Omental fat pad (tissue), 4 donors: ENCODE measurements at places on chromosomes 2 and 18. TPM values are rescaled to one million over a fixed set of nuclear protein-coding genes. Genes with fewer than 3 reads are reported as not detected.

KLHL30 gene
- total RNA-seq, result 0.36 TPM

RNF144A gene
- 13.7 TPM for total RNA-seq

STK11IP gene
- total RNA-seq, result 16.8 TPM

RNF152 gene
- total RNA-seq, result 11.7 TPM

OR6B2 gene
- not detected for total RNA-seq

MCEE gene
- total RNA-seq, result 5.3 TPM

GREB1 gene
- total RNA-seq, result 12.4 TPM

DSG4 gene
- total RNA-seq, result 0.19 TPM

COMMD1 gene
- total RNA-seq, result 40.8 TPM

PCARE gene
- 0.09 TPM for total RNA-seq

UGT1A5 gene
- total RNA-seq, result not detected

GEN1 gene
- 7.1 TPM for total RNA-seq

CYTIP gene
- total RNA-seq, result 26.1 TPM

SLC14A1 gene
- 1.2 TPM for total RNA-seq

C2orf76 gene
- total RNA-seq, result 13.3 TPM

ELMOD3 gene
- 76.6 TPM for total RNA-seq

CMPK2 gene
- total RNA-seq, result 7.8 TPM

DES gene
- total RNA-seq, result 185 TPM

CNGA3 gene
- total RNA-seq, result 0.47 TPM

RALBP1 gene
- total RNA-seq, result 60.2 TPM
